MM.1S (cell line): ENCODE measurements at places on chromosomes 2 and 18.

DNA sequence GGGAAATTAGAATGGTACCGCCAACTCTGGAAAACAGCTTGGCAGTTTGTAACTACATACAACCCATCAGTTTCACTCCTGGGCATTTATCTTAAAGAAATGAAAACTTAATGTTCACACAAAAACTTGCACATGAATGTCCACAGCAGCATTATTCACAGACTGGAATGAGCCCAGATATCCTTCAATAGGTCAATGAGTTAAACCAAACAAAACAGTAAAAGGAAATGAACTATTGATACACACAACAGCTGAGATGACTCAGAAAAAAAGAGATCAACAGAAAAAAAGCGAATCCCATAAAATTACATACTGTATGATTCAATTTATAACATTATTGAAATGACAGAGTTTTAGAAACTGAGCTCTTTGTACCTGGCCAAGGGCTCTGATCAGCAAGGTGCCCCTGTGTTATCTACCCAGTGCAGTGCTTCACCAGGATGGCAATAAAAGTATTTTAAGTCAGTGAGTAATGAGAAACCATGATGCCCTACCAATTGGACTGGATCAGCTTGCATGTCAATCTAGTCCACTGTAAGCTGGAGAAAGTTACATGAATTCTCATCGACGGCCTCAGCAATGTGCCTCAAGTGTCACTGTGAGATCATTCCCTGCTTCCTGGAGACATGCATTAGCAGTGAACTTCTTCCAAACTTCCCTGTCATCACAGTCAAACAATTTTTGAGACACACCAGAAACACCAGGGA lies 21.9 kb downstream of the TMEM237 start:
- no peak for DNase-seq

DNA sequence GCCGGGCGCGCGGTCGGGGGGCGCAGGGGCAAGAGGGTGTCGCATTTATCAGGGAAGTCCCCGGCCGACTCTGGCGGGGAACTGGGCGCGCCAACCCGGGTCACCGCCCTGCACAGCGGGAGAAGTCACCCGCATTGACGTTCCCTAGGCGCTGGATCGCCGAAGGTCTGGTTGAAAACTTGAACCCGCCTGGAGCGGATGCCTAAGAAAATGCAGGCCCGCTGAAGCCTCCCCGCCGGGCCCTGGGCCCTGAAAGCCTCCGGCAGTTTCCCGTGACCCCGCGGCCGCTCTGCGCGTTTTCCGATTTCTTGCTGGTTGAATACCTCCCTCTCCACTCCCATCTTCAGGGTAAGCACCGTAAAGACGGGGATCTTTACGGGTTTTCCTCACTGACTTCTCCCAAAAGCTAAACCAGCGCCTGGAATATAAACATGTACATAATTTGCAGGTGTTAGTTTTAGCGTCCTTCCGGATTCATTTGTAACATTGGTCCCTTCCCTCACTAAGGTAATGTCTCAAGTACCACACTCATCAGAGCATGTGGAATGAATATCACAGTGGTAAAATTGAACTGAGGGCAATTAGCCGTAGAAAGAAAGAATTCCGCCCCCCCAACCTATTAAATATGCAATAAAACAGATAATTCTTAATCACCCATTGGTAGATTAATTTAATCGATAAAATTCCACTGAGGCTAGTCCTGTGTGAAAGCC lies 675 bp upstream of the SPIRE1 start:
- DNase-seq, result peak; percentile 20

DNA sequence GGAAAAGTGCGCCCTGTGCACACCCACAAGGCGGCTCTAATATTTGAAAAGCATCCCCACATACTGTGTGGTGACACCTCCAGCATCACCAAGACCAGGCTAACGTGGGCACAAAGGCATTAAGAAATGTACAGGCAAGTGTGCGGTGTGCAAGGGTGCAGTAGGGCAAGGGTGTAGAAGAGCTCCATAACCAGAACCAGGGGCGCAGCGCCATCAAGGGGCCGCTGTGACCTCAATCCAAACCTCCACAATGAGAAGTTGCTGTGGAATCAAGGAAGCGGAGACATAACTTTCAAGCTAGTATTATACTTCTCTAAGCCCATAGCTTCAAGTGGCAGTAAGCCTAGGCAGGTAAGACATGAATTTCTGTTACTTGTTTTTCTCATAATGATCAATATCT lies 13.0 kb downstream of the L3MBTL4 start:
- no peak for DNase-seq

GRCh38 chr2:25320077-25320476 lies 21.6 kb downstream of the DNMT3A start:
- no peak for DNase-seq

DNA sequence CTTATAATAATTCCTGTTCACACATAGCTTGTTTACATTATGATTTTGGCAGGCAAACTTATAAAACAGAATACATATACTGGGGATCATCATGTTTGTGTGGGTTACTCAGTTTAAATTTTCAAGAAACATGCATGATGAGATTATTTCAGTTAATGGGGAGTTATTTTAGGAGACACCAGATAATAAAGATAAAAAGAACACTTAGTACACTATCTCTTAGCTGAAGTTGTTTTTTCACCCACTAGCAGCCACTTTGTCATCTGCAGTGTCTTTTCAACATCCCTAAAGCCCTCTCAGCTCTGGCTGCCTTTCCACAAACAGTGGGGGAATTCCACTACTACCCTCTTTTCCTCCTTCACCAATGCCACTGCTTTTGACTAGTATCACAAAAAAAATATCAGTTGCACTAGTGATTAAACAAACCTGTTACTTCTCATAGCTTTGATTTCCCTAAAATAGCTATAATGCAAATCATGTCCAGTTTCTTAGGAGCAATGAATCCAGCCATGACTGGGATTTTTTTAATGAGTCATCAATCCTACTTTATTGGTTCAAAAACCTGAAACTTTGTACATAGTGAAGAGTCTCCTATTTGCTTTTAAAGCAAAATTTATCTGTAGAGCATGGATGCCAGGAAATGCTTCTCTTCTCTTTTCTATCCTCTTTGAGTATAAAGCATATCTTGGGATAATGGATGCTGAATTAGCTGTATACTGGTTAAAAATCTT lies 156.7 kb upstream of the TFPI start:
- no peak for DNase-seq

- no peak for DNase-seq
These were observed 52.8 kb upstream of the NRXN1 start for GRCh38 chr2:51084750-51085149.

DNA sequence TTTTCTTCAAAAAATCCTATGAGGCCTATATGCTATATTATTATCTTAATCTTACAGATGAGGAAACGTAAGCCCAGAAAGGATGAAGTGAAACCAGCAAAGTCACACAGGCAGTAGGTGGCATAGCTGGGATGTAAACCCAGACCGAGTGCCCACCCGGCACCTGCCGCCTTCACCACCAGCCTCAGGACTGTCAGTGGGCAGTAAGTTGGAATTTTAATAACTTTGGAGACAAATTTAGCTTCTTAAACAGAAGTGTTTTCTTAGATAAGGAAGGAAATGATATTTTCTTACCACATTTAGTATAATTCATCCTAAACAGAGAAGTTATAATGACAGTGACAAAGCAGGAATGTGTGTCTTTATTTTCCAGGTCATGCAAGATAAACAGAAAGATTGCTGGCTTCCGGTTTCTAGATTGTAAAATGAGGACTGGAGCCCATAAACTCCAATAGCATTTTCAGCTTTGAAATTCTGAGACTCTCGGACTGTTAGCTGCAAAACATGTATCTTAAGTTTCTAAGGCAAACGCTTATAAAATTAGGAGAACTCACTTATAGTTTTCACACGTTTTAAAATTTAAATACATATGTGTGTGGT lies 59.3 kb downstream of the CD8B2 start:
- DNase-seq, result no peak
